ENCODE measurements at places on chromosomes 1 and 21. TPM values are rescaled to one million over a fixed set of nuclear protein-coding genes. Genes with fewer than 3 reads are reported as not detected.

- DNase-seq: no peak
These were observed 32.8 kb upstream of the LHX4 start for GRCh38 chr1:180197231-180197630.

DNA sequence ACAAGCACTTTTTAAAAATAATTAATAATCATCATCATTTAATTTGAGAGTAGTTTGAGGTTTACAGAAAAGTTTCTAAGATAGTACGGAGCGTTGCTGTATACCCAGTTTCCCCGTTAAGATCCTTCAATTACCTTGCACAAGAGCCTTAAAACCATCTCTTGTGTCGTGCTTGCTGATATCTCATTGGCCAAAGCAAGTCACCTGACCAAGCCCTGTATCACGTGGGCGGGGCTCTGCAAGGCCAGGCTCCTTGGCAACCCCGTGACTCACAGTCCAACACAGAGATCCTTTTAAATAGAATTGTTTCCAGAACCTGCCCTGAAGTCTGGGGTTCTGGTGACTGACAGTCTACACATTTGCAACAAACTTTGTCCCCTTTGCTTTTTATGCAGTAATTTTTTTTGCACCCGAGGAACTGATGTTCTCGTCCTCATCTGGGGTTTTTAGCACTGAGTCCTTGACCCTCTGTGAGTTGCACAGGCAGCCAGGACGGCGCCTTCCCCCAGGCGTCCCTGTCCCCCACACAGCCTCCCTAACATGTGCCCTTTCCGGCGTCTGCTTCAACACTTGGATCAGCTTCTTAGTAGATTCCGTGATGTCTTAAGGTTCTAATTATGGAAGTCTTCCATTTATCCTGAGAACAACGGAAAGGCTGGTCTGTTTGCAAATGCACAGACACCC lies 183.3 kb upstream of the TMEM51 start:
- DNase-seq: no peak

The GIPC2 gene
- 20.7 TPM for polyA plus RNA-seq

The CD53 gene
- 5.2 TPM for polyA plus RNA-seq

The KCNA2 gene
- 0.47 TPM for polyA plus RNA-seq

All from right renal pelvis (tissue), 4 donors.